ENCODE measurements at places on chromosomes 13 and 19.

DNA sequence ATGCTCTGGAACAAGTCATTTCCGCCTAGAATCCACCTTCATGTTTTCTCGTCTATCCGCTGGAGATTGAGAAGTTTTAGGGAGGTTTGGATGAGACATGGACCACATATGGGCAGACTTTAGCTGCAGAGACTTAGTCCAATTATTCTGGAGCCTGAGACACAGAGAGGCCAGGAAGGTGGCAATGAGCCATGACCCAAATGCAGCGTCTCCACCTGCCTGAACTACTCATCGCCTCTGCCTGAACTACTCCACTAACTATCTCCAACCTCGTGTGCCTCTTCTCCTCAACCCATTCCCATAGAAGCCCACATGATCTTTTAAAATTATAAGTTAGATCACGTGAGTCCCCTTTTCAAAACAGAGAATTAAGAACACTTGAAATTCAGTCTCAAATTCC lies 5.6 kb downstream of the PLEKHA4 start:
- DNase-seq: no peak

GRCh38 chr13:51639171-51639570 lies 54.9 kb downstream of the WDFY2 start:
- DNase-seq: no peak

DNA sequence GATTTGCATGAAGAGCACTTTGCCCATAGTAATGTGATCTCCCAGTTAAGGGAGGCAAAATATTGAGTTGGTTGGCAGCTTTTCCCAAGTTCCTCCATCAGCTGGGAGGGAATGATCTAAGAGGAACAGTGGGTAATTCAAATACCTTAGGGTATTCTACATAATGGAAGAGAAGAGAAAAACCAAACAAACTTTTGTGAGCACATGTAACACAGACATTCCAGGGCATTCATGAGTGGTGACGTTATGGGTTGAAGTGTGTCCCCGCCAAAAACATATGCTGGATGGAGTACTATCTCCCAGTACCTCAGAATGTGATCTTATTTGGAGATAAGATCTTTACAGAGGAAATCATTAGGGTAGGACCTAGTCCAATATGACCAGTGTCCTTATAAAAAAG lies 220.1 kb downstream of the FOXO1 start:
- no peak for DNase-seq

DNA sequence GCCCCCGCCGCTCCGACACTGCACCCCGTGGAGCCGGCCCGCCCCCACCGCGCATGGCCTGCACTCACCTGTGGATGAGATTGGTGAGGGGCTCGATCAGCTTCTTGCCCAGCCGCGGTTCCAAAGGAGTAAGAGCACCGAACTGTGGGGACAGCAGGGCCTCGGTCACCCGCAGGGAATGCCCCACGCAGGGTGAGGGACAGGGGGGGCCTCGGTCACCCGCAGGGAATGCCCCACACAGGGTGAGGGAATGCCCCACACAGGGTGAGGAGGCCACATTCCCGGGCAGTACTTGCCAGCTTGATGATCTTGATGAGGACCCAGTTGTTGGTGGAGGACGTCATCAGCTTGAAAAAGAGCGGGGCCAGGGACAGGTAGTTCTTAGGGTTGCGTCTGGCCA lies 22.3 kb downstream of the AP3D1 start:
- DNase-seq: no peak

GRCh38 chr19:54399189-54399588 lies 16.1 kb upstream of the TTYH1 start:
- no peak for DNase-seq

All from thymus (tissue), 14 donors.